Muscle of leg (tissue), 16 donors: ENCODE measurements at places on chromosomes 11 and 22. TPM values are rescaled to one million over a fixed set of nuclear protein-coding genes. Genes with fewer than 3 reads are reported as not detected.

DNA sequence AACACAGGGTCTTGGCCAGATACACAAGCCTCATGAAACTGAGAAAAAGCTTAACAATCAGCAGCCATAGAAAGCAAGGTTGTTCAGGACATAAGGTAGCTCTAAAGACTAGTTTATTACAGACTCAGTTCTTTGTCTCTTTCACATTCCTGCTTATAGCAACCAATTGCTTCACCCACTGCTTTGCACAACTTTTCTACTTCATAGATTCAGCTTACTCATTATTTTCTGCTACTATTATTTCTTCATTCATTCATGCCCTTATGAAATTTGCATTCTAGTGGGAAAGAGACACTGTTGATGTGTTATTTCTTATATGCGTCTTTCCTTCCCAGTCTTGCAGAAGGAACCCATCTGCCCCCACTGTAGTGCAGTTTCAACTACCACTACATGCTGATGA, 4.7 kb downstream of the CCDC34 start:
- DNase-seq, result no peak

GRCh38 chr11:118740892-118741291, 50.1 kb downstream of the DDX6 start:
- no peak for DNase-seq

GRCh38 chr22:38947321-38948140, 9.9 kb upstream of the APOBEC3A start:
- no peak for DNase-seq

DNA sequence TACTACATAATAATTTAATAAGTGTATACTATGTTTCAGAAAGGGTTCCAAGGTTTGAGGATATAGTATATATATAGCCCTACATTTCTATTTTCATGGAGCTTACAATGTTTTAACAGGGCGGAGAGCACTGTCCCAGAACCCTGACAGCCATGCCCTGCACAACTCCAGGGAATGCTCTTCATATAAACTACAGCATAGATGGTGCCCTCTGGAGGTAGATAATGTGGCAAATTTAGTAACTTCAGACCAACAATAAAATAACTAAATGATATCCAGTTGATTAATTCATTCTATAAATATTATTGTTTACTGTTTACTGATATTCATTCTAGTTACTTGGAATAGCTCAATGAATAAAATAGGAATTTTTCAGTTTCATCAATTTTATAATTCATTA, 693.7 kb upstream of the CCDC179 start:
- no peak for DNase-seq

GRCh38 chr11:75771646-75772410, 3.2 kb downstream of the DGAT2 start:
- no peak for DNase-seq

DNA sequence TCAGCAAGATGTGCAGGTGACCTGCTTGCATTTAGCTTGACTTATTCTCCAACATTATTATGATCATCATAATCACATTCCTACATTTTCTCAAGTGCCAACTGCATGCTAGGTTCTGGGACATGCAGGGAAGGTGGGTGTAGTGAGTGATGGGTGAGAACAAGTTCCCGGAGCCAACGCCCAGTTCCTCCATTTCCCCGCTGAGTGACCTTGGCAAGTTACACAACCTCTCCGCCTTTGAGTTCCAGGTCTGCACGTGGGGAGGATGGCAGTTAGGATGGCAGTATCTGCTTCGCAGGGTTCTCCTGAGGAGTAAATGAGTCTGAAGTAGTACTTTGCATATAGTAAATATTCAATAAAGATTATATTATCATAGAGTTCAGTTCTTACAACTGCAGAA, 140.3 kb downstream of the GRIK4 start:
- no peak for DNase-seq

GRCh38 chr22:21945453-21946261, 7.0 kb downstream of the PPM1F start:
- DNase-seq, result no peak

DNA sequence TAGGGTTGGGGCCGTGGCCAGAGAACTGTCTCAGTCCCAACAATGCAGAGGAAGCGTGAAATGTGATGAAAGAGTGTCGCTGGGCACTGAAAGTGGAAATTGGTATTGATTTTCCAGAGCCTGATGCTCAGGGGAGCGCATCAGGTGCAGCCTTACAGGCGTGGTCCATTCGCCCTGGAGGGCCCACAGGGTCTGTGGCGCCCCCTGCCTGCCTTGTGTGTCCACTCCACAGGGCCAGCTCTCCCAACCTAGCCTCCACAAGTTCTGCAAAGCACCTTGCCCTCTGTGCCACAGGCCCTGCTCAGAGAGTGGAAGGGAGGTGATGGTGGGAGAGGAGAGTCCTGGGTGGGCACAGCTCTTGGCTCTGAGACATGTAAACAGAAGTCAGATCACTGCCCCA, 54.9 kb upstream of the LMO1 start:
- no peak for DNase-seq

GRCh38 chr11:12827929-12828812, 153.9 kb downstream of the TEAD1 start:
- peak; percentile 95 for DNase-seq

DNA sequence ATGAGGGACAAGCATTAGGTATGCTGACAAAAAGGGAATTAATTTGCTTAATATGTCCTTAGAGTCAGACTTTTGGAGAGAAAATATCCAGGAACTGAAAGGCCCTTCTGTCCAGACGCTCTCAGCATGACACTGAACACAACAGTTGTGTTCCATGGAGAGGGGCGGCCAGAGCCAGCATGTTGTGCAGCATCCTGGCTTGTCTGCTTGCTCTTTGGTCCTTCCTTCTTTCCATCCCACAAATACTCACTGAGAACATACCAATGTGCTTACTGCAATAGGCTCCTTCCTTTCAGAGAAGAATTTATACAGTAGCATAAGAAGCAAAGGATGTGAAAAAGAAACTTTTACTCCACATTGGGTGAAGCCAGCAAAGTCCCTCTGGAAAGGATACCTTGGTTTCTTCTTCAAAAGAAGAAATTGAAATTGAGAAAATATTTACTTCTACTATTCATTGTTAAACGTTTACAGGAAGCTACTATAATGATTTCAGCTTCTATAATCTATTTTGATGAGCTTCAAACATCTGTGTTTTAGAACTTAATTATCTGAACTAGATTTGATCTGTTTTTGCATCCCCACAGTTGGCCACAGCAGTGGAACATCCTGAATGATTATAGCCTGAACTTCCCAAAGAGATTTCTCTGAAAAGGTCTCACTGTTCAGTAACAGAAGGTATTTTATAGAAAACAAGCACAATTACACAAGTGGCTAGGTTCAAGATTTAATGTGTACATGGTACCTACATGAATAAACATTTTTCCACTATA, 304.1 kb upstream of the PITPNB start:
- DNase-seq, result peak; percentile 81

DNA sequence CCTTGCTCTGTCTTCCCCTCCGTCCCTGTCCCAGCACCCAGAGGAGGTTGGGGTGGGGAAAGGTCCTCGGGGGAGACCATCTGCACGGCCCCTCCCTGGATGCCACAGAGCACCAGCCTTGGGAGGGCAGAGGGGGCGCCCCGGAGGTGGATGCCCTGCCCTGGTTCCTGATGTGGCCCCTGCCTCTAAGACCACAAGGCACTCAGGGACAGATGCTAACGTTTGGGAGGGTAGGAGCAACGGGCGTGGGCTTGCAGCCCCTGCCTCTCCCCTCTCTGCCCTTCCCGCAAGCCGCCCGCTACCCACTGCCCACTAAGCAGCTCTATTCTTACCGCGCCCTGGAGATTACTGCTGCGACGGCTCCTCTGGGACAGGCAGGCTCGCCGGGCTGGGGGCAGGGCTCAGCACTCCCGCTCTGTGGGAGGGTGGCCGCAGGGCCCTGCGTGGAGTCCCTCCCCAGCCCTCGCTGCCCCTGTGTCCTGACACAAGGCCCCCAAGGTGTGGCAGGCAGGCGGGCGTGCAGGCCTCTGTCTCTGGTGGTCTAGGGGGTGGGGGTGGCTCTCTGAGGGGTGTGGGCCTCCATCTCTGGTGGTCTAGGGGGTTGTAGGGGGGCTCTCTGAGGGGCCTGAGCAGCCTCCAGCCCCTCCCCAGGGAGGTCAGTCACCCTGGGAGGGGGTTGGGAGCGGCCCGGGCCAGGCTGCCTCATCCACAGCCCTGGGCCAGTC, 14.9 kb downstream of the BRSK2 start:
- DNase-seq, result no peak

- no peak for DNase-seq
Observed at GRCh38 chr11:109155291-109155690, 266.7 kb upstream of the C11orf87 start.

DNA sequence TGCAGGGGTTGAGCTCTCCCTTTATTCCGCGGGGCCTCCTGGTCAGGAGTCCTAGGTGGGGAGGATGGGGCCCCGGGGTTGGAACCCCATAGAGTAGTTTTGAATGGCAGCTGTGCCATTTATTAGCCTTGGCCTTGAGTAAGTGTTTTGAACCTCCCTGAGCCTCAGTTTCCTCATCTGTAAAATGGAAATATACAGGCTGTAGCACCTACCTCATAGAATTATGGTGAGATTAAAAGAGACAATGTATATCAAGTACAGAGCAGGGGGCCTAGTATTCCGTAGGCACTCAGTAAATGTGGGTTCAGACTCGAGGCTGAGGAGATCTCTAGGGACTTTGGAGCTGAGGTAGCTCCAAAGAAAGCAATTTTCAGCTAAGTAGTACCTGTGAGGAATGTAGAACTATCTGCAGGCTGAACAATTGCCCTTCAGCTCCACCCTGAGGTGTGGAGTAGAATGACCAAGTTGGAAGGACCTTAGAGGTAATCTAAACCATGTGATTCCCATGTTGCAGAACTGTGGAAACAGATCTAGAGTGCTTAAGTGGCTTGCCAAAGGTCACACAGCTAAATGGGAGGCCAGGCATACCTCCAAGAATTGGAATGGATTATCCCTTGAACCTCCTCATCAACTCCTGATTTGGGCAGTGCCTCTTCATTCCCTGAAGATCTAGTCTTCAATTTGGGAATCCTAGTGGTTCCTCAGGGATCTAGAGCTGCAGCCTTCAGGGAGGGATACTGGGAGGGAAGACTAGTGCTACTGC, 682 bp downstream of the PGAP2 start:
- peak; percentile 34 for DNase-seq

EMSY gene
- total RNA-seq, result 14.9 TPM

CHRM1 gene
- 0.04 TPM for total RNA-seq

SLC43A1 gene
- 12.2 TPM for total RNA-seq

LIPT2 gene
- total RNA-seq, result 3.2 TPM

MS4A4A gene
- total RNA-seq, result 10.3 TPM

NLRP14 gene
- 0.04 TPM for total RNA-seq

SNAP29 gene
- 10.9 TPM for total RNA-seq

HSPB2 gene
- total RNA-seq, result 63.2 TPM
